ENCODE measurements at places on chromosomes 1 and 21. TPM values are rescaled to one million over a fixed set of nuclear protein-coding genes. Genes with fewer than 3 reads are reported as not detected.

ZMYND12 gene
- total RNA-seq: 0.47 TPM

RGS13 gene
- not detected for total RNA-seq

CRYAA gene
- not detected for total RNA-seq

HRNR gene
- total RNA-seq: not detected

Measured in dermis blood vessel endothelial cell (primary cell).